ENCODE measurements at places on chromosomes 1 and 21.

- no peak for DNase-seq
Observed at GRCh38 chr1:179820226-179820970, 57.2 kb downstream of the TOR1AIP2 start.

DNA sequence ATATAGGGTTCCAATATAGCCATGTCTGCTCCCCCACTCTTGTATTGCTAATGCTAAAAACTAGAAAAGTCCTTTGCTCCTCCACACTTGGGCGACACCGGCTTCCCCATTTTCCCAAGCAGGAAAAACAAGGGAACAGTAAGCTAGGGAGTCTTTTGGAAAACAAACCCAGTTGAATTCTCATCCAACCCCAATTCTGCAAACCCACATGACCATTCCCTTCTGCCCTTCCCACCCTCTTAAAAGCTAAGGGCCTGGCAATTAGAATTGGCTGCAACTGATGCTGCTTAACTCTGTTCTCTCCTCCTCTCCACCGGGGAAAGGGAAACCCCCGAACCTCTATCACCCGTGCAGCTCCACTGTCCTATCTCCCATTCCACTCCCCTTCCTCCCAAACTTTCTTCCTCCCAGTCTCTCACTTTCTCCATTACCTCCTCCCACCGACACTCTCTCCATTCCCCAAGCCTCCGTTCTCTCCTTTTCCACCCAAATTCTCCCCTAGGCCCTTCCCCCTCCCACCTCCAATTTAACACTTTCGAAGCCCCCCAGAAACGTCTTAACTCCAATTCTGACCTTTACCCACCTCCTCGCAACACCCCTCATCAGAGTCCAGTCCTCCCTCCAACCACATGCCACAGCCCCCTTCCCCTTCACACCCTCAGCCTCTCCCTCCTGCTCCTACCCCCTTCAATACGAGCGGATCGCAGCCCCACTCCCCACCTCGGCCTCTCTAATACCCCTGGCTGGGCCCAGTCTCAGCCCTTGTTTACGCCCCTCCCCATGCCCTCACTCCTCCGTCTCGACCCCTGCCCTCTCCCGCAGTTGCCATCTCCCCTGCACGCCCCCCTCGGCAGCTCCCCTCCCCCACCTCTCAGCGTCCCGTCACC is 701 bp downstream of the DEDD start:
- DNase-seq: peak; percentile 18

GRCh38 chr1:2632051-2632430 is 775 bp downstream of the MMEL1 start:
- no peak for DNase-seq

- no peak for DNase-seq
Observed at GRCh38 chr1:20143318-20143717, 4.2 kb downstream of the PLA2G2F start.

GRCh38 chr1:28143496-28144202 is 32.8 kb downstream of the PTAFR start:
- no peak for DNase-seq

- no peak for DNase-seq
Observed at GRCh38 chr1:170176772-170177171, 31.0 kb downstream of the NTMT2 start.

DNA sequence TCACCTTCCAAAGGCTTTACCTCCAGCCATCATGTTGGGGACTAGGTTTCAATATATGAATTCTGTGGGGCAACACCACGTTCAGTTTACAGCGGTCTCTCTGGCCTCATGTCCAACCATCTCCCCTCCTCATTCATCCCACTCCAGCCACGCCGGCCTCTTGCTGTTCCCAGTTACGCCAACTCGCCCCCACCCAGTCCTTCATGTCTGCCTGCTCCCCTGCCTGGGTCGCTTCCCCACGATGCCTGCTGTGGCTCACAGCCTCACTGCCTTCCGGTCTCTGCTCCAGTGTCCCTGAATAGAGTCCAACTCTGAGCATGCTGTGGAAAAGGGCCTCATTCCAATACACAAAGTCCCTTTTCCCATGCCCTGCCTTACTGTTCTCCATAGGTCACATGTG is 193.8 kb downstream of the KIF26B start:
- DNase-seq: no peak

- DNase-seq: no peak
Observed at GRCh38 chr1:245232931-245233330, 78.1 kb downstream of the KIF26B start.

DNA sequence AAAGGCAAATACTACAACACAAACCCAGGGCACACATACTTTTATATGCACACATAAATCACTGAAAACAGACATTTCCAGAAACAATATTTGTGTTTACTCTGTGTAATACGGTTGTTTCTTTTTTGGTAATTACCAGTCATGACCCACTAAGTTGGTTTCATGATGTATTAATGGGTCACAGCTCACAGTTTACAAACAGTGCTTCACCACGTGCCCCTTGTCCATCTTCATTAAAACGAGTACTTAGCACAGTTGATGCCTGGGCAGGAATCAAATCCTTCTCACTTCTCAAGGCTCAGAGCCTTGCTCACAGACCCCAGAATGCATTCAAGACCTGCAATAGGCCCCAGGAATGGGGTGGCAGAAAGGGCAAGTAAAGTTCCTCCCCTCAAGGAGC is 13.8 kb downstream of the SSBP3 start:
- no peak for DNase-seq

GRCh38 chr1:51423073-51423821 is 92.9 kb upstream of the TTC39A start:
- no peak for DNase-seq

DNA sequence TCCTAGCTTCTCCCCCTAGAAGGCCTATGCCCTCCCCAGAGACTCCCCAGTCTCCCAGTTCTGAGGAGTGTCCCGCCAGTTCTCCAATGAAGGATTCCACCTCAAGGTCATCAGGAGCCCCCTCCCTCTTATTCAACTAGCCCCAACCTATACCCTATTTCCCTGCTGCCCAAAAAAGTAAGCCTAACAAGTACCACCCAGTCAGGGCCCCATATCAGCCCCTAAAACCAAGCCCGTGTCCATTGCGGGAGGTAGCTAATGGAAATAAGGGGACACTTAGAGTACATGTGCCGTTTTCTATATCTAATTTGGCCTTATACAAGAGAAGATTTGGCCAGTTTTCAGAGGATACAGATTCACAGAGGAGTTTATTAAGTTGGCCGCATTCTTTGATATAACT is 416.2 kb downstream of the MATN1 start:
- no peak for DNase-seq

GRCh38 chr1:57255945-57256344 is 167.9 kb downstream of the DAB1 start:
- DNase-seq: no peak

DNA sequence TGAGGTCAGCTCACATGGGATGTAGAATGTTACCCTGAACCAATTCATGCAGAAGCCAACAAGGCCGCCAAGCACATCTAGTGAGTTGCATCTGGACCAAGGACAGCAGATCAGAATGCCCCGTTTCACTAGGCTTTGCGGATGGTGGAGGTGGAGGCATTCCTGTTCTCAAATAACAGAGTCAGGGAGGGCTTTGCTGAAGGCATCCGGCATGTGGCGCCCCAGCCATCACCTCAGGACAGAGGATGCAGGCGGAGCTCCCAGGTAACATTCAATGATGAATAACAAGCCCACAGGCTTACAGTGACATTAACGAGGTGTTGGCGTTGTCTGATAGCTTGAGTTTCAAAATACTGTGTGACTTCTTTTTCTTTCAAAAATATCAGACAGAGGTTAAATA is 476.2 kb downstream of the CAMTA1 start:
- no peak for DNase-seq

DNA sequence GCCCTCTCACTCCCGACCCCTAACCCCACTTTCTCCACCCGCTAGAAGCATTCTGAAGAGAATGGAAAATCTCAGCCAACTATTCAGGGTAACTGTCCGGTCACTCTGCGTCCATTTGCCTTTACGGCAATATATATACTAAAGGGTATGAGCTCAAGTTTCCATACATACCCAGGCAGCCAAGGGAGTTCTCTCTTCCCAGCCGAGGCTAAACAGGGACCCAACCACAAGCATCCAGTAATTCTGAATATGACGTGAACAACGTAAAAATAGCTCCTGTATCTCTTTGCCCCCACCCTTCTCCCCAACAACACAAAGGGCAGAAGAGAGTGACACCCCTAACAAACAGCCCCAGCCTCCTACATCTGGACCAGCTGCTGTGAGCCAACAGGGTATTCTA is 67.7 kb downstream of the SSBP3 start:
- DNase-seq: no peak

DNA sequence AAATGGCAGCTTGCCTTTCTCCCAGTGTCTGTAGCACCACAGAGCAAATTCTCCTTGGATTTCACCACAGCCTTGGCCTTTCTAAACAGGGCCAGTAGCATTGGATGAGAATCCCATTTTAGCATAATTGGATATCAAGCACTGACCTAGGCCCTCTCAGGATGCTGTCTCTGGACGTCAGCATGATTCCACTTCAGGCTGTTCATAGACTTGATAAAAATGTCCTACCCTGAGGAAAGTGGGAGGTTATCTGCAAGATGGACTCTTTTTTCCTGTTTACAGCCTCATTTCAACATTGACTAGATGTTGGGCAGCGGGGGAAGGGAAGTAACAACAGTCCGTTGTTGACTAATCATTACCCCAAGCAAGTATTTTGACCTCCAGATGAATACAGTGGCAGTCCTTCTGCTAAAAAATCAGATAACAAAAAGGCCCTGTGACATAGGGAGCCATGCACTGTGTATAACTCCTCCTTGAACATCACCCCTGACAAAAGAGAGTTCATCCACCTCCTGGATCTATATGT is 5.2 kb downstream of the NPL start:
- no peak for DNase-seq

DNA sequence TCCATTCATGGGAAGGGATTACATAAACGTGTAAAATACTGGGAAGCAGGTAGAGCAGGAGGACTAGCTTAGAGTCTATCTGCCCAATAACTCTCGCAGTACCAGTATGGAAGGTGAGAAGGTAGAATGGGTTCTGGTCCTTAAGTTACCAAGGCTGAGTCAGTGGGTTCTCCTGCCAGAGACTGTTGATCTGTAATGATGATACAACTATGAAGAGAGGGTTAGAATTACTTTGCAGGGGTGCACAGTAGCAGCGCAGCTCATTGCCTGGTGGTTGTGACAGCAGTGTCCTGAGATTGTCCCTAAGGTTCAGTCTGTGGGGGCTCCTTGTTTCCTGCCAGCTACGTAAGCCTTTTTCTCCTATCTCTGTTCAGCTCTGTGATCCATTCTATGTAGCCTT is 2.5 kb upstream of the MAST2 start:
- DNase-seq: no peak

- no peak for DNase-seq
Observed at GRCh38 chr1:46798810-46799209, at the start of gene CYP4B1. Gene CYP4B1 (plus strand): TSS chr1:46799046. CDS start chr1:46799082, 36 bp downstream.

DNA sequence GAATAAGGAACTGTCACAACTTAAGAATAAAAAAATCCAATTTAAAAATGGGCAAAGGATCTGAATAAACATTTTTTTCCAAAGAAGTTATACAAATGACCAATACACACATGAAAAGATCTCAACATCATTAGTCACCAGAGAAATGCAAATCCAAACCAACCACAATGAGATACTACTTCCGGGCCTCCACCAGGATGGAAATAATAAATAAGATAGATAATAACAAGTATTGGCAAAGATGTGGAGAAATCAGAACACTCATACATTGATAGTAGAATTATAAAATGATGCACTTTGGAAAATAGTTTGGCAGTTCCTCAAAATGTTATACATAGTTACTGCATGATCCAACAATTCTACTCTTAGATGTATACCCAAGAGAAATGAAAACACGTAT is 18.7 kb downstream of the ZSWIM5 start:
- no peak for DNase-seq

DNA sequence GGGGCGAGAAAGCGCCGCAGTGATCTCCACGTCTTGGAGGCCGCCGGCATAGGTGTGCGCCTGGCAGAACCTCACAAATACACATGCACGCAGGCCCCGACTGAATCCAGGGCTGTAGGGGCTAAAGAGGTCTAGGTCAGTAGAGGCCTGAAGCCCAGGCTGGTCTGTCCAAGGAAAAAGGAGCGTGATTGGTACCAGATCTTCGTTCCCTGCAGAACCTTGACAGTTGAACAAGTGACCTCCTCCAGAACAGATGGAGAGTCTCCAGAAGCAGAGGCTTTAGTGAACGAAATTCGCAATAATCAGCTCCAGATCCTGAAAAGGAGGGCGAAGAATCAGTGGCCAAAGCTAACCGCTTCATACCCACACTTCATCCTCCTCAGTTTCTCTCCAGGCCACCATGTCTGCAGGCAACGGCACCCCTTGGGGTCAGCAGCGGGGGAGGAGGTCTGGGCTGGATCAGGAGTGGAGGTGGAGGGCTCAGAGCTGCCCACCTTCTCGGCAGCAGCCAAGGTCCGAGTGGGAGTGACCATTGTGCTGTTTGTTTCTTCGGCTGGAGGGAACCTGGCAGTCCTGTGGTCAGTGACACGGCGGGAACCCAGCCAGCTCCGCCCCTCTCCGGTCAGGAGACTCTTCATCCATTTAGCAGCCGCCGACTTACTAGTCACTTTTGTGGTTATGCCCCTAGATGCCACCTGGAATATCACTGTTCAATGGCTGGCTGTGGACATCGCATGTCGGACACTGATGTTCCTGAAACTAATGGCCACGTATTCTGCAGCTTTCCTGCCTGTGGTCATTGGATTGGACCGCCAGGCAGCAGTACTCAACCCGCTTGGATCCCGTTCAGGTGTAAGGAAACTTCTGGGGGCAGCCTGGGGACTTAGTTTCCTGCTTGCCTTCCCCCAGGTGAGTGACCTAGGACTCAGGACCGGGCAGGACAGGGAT is 749 bp upstream of the PEX11B start:
- DNase-seq: peak; percentile 70

GRCh38 chr1:33718186-33718585 is 145.7 kb upstream of the HMGB4 start:
- DNase-seq: no peak

- peak; percentile 77 for DNase-seq
Observed at GRCh38 chr1:110339407-110340206, 430 bp downstream of the RBM15 start.

- DNase-seq: no peak
Observed at GRCh38 chr1:9253004-9253403, 18.4 kb downstream of the H6PD start.

- DNase-seq: no peak
Observed at GRCh38 chr21:32463367-32463766, 50.9 kb downstream of the EVA1C start.

GRCh38 chr1:89085781-89086180 is 20.8 kb upstream of the GBP1 start:
- DNase-seq: peak; percentile 64

GRCh38 chr1:15460708-15461095 is 4.2 kb downstream of the CELA2A start:
- no peak for DNase-seq

Data from ACHN (cell line).